NCI-H187 treated with DMSO at 0.1 percent for 48 hours (cell line): ENCODE measurements at places on chromosomes 16 and 17.

DNA sequence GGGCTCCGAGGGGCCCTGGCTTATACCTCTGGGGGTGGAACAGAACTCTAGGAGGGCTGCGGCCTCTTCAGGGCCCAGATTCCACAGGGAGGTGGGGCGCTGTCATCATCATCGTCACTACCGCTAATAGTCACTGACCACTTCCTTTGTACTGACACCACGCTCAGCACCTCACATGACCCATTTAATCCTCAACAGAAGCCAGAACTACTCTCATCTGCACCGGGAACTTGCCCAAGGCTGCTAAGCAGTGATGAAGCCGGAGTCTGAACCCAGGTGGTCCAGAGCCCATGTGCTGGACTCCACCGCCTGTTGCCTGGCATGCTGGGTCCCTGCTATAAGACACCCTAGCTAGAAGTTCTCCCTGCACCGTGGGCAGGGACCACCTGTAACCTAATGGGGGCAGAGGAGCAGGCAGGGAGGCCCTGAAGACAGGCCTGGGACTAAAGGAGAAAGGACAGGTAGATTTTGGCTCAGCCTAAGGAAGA is 12.0 kb downstream of the UNC13D start:
- no peak for DNase-seq

DNA sequence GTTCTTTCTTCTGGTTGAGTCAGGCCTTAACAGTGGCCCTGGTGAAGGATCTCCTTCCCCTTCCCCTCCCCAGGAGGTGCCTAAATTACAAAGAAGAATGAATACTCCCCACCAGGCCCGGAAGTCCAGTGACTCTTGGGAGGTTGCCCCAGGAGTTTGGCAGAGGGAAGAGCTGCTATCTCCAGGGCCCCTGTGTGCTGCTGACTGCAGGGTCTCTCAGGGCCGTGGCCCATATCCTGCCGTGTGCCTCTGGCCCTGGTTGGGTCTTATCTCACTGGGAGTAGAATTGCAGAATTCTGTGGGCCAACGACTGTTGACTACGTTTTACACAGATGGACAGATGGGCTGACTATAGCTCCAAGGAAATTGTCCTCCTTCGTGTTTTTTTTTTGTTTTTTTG is 28.0 kb downstream of the AKAP1 start:
- DNase-seq = no peak

DNA sequence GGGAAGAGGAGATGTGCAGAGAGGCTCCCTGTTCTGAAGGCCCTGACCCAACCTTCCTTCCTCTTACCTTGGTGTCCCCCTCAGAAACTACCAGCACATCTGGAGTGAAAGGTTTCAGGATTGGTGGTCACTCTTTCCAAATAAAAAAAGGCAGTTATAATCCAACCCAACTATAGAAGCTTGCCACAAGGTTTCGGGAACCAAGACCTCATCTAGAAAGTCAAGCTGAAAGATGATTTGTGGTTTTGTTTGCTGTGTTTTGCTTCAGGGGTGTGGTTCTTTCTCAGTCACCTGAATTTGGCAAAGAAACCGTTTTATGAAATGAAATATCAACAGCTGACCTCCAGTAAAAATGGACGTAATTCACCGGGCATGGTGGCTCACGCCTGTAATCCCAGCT is 19.3 kb downstream of the SHMT1 start:
- no peak for DNase-seq

DNA sequence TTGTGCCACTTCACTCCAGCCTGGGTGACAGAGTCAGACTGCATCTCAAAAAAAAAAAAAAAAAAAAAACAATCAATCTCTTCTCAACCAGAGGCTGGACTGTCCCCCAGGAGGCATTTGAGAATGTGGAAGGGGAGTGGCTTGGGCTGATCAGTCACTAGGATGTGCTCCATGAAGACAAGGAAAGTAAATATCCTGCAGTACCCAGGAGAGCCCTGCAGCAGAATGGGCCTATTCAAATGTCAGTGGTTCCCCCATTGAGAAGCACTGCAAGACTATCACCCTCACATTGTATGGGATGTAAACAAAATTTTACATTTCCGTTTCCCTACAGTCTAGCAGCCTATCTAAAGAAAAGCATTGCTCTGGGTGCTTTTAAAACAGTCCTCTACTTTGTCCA is 70.3 kb downstream of the DNAH9 start:
- no peak for DNase-seq

- DNase-seq = no peak
Observed at GRCh38 chr17:2380226-2380922, 20.5 kb downstream of the MNT start.

GRCh38 chr17:77247048-77247541 is 106.3 kb downstream of the SEC14L1 start:
- no peak for DNase-seq

- no peak for DNase-seq
Observed at GRCh38 chr16:75319513-75320411, 68.3 kb upstream of the BCAR1 start.

- no peak for DNase-seq
Observed at GRCh38 chr16:67884-68789, 4.3 kb downstream of the RHBDF1 start.

DNA sequence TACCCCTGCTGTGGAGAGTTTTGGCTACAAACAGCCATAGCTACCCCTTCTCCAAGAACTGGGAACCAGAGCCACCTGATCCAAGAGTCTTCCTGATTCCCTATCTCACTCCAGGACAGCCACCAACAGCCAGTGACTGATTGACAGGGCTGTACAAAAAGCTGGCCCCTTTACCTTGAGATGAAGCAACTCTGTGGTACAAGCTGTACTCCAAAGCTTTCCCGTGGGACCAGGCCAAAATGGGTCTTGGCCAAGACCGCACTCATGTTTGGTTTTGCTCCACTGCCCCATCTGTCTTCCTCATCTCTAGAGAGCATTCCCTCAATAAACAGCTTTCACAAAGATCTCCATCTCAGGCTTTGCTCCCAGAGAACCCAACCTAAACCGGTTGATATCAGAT is 43.6 kb downstream of the RNF157 start:
- DNase-seq = no peak

GRCh38 chr17:77421630-77421972 is 280.8 kb downstream of the SEC14L1 start:
- no peak for DNase-seq

- DNase-seq = no peak
Observed at GRCh38 chr16:82150549-82150948, 19.5 kb downstream of the MPHOSPH6 start.

DNA sequence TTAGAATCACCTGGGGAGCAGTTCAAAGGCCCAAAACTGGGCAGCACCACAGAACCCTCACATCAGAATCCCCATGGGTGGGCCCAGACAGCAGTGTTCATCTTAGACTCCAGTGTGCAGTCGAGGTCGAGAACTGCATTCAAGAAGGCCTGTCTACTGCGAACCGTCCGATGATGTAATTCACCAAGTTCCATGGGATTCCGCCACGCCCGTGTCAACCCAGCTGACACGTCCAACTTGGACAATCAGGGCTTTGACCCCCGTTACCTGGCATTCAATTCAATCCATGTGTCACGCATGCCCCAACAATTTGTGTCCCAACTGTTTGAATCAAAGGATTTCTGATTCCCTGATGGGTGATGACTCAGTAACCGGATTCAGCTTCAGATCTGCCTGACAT is 9.2 kb downstream of the HSBP1 start:
- no peak for DNase-seq

- DNase-seq = no peak
Observed at GRCh38 chr16:16124438-16124837, 98.9 kb downstream of the ABCC6 start.

GRCh38 chr17:8326511-8327302 is 12.9 kb upstream of the ODF4 start:
- DNase-seq = no peak

DNA sequence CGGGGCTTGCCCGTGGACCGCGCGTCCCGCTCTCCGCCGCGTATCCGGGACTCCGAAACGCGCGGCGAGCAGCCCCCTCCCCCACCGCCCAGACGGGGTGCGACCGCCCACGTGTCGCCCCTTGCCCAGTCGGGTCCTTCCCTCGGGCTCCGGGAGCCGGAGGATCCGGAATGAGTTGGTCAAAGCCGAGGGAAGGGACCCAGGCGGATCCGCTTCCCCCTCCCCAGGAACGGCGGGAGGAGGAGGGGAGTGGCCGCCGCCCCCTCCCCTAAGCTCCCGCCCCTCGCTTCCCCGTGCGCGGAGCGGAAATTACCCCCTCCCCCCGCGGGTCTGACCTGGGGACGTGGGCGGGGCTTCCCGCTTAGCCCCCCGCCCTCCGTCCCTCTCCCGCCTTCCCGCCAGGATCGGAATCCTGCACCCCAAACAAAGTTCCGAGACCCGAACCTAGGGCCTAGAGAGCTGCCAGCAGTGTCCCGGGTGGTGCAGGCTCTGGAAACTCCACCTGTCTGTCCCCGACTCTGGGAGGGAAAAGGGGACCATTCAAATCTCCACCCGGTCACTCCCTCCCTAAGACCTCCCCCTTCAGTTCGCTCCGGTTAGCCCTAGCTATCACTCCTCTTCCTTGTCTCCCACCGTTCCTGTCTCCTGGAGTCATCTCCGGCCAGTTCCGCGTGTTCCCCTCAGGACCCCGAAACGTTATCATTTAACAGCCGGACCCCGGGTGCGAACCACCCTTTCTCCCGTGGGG is 1.0 kb upstream of the IGF2BP1 start:
- DNase-seq = peak; percentile 47
